ENCODE measurements at places on chromosomes 5 and 9.
A peak's percentile ranks its signal among the peaks of the same experiment; 100 is the strongest.

DNA sequence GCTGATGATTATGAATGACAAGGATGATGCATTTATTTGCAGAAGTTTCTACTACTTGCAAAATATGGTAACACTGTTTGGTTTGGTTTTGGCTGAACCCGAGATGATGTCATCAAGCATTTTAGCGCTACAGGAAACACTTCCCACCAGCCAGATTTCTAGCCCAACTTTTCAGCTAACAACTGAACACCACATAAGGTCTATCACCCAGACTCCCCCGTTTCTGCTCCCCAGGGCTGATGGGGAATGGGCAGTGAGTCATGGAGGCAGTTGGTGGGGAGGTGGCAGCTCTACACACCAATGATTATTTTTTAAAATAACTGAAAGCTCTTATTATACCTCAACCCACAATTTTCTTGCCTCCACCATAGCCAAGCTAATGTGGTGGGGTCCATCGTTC, 302.9 kb downstream of the CEMIP2 start:
- no peak for DNase-seq

GRCh38 chr5:54876-55569, 36.9 kb upstream of the PLEKHG4B start:
- DNase-seq = no peak

- no peak for DNase-seq
Observed at GRCh38 chr9:93567271-93567959, 9.0 kb upstream of the PHF2 start.

DNA sequence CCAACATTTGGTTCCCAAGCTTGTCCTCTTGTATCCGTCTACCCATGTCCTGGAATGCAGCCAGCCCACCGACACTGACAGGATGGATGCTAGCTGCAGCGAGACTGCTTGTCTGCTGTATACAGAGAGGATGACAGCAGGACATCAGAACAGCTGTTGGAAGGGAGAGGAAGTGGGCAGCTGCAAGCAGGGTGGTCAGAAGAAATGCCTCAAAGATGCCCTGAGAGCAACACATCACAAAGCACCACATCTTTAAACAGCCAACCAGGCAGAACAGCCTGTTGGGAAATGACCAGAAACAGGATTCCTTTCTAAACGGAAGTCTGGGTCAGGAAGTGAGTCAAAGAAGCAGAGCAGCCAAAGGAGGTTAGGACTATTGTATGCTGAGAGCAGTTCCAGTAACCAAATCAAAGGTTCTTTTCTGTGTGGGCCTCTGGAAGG, 219.1 kb downstream of the NDUFS4 start:
- no peak for DNase-seq

GRCh38 chr5:68277431-68277830, 61.9 kb downstream of the PIK3R1 start:
- no peak for DNase-seq

DNA sequence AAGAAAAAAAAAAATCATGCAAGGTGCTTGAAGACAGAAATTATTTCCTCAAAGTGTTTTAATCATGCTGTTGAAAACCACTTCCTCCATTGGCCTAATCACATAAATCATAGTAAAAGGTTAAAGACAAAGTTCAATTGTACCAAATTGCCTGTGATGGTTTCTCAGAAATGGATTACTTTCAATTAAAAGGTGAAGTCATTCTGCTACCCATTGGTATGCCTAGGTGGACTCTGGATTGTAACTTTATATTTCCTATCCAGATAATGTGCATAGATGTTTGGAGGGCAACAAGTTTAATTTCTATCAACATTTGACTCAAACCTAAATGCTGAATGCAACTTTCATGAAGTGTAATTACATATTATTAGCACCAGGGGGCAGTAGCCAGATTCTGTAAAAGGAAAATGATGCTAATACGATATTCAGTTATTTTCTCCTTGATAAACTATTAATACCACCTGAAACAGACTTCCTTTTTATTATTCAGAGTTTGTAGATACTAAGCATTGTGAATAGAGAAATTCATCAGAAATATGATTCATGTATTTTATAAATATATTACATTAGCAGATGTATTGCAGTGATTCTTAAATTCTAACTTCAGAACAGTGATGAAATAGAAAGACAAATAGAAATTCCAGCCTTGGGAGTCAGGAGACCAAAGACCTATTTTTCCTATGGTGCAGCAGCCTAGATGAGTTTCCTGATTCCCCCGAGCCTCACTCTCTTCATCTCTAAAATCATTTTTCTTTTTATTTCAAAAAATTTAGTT, 148.2 kb downstream of the CAAP1 start:
- peak; percentile 4 for DNase-seq

Data from memory B cell (primary cell).